Hypothalamus (tissue), 51 donors: ENCODE measurements at places on chromosomes 2 and 18.

- DNase-seq, result no peak
Observed at GRCh38 chr2:74619651-74620297, 28.4 kb downstream of the M1AP start.

DNA sequence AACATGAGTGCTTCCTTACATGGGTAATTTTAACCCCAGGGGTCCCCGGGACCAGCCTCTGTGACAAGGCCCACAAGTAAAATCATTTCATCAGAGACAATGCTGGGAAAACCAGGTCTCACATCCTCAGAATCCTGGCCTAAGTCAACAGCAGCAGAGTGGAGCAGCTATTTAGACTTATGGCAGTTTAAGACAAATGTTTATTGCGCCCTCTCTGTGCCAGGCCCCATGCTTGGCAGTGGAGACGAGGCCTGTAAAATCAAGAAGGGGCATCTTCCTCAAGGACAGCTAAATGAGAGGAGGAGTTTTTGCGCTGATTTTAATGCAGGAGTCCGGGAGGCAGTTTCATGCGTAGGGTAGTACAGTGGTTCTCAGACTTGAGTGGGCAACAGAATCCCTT, 56.0 kb upstream of the ACAA2 start:
- DNase-seq, result no peak

DNA sequence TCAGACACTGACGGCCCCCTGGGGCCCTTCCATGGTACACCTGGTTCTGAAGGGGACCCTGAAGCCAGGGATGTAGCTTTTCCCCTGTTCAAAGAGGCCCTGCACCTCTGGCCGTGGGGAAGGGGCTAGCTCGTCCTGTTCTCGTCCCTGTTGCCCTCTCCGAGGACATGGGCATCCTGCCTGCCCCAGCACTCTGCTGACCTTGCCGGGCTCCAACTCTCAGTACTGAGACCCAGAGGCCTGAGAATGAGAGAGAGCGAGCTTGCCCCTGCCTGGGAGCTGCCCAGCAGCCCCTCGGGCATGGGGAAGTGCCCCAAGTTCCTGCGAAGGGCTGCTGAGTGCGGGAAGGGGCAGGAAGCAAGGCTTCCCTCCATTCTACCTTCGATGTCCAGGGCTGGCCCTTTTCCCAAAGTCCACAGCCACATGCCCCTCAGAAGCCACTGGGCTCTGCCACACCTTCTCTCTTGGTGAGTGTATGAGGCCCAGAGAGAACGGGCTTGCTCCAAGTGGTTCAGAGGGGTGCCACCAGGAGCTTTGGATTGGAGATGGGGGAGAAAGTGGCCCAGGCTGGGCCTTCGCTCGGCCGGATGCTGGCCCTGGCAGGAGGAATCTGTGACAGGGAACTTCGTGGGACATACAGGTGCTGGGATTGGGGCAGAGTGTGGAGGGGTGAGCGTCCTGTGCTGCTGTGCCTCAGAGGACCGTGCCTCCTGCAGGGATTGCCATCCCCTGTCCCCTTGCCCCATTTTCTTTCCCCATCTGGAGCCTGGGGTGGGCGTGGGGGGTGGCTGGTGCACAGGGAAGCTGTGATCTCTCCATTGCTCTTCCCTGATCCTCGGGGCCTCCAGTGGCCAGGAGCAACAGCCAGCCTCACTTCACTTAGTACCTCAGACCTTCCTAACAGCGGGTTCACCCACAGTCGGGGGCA, 50.8 kb downstream of the KCNIP3 start:
- DNase-seq, result no peak

GRCh38 chr18:54690198-54690597, 99.2 kb downstream of the DYNAP start:
- no peak for DNase-seq

DNA sequence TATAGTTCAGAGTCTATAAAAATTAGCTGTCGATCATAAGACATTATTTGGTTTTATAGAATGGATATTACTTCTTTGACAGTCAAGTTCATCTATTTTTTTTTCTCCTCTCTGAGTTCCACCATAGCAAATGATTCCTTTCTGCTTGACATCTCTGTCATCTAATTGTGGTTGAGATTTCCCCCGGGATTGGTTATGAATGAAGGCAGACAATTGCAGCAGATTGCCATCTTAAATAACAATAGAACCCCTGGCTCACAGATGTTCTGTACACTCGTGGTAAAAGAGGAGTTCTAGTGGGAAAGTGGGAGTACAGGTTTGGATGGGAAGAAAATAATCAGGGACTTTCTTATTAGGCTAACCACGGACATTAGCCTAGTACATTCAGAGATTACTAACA, 292.1 kb upstream of the NRXN1 start:
- no peak for DNase-seq

DNA sequence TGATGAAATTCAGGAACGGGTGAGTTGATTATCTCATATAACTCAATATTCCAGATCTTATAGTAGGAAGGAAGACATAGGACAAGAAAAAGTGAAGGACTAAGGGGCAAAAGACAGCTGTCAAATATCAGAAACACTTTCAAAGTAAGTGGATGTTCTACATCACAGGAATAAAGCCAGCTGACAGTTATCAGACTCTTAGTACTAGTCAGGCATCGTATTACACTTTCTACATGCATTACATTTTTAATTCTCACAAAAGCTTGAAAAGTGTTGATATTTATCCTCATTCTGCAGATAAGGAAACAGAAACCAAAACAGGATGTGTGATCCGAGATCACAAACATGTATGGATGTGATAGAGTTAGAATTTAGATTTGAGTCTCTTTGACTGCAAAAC, 63.4 kb downstream of the DNAH6 start:
- no peak for DNase-seq

DNA sequence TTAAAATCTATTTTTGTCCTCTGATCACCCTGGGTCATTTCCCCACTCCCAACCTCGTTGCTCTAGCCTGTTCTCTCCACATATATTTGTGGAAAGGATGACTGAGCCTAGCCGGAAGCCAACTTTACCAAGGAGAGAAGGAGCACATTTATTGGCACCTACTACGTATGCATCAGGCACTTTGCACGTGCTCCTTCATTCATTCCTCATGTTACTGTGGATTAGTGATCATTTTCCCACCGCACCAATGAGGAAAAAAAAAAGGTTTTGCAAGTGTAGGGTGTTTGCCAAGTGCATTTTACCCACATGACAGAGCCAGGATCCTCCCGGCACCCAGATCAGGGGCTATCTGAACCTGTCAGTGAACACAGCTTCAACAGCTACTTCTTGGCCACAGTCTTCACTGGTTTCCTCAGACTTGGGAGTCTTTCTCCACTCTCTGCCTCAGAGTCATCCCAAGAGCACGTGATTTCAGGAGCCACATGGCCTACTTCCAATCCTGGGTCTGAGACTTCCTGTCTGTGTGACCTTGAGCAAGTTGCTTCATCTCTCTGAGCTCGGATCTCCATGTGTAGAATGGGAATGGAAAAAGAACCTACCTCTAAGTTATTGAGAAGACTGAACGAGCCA, 1.9 kb upstream of the C1QL2 start:
- DNase-seq, result no peak

- no peak for DNase-seq
Observed at GRCh38 chr2:168293766-168294165, 46.4 kb upstream of the STK39 start.

GRCh38 chr2:44480068-44480467, 118.3 kb downstream of the CAMKMT start:
- DNase-seq, result no peak

- no peak for DNase-seq
Observed at GRCh38 chr2:20330192-20330591, 20.5 kb downstream of the PUM2 start.

- DNase-seq, result no peak
Observed at GRCh38 chr2:164203131-164203530, 418.2 kb downstream of the GRB14 start.

DNA sequence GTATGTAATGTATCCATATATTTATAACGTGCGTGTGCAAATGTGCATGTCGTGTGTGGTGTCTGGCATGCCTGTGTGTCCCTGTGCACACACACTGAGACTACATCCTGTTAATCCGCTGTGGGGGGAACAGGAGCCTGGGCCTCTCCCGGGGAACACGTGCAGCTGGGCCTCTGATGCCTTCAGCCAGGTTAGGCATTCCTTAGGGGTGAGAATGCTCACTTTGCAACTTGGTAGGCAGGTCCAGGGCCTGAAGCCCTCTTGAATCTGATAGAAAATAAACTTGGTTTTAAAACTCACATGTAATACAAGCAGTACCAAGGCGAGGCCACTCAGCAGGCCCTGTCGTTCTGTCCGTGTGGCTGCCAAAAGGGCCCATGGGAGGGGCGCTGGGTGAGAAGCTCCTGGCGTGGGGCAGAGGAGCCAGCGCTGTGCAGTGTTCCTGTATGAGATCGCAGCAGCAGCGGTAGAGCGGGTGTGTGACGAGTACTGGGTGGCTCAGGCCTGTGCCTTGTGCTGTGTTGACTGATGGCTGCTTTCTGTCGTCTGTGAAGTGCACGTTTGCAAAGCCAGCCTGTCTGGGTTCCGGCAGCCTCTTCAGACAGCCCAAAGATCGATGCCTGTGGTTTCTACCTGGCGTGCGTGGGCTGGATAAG, 16.2 kb downstream of the SALL3 start:
- DNase-seq, result no peak

- DNase-seq, result no peak
Observed at GRCh38 chr2:29105375-29105774, 9.8 kb upstream of the CLIP4 start.

DNA sequence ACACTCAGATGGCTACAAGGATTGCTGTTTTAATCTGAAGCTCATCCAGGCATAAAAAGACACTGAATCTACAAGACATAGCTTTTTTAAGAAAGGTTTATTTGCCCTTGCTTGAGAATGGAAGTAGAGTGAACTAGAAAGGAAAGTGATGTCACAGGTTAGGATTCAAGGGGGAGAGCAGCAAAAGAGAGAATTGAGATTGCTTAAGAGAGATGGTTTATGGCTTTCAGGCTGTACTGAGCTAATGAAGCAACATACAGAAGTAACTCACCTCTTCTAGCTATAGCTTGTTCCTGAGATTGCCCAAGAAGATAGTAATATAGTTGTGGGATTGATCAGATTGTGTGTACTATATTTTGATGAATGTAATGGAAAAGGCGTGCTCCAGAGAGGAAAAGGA, 26.1 kb upstream of the ACVR2A start:
- DNase-seq, result no peak

- DNase-seq, result no peak
Observed at GRCh38 chr18:23228102-23229061, 93.1 kb downstream of the CABLES1 start.

- no peak for DNase-seq
Observed at GRCh38 chr2:233329489-233330135, 22.0 kb downstream of the SAG start.

GRCh38 chr2:142495141-142495540, 364.3 kb upstream of the LRP1B start:
- DNase-seq, result no peak

- no peak for DNase-seq
Observed at GRCh38 chr2:157245846-157246764, 11.4 kb upstream of the GALNT5 start.

- no peak for DNase-seq
Observed at GRCh38 chr2:99715956-99716355, 226.1 kb upstream of the REV1 start.

DNA sequence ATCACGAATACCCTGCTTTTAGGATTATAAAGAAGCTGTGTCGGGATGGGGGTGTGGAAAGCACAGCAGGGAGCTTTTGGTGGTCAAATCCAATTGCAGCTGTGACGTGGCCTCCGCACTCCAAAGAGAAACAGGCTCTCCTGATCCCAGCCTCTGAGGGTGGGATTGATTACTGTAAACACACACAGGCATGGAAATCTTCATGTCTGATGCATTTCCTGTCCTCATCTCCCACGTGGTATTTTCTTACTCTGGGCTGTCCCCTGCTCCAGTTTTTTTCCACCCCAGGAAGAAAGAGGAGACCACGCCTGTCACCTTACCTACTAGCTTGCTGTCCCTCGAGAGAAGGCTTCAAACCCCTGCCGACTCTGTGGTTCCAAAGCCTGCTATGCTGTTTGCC, 22.7 kb downstream of the RNF152 start:
- DNase-seq, result no peak

GRCh38 chr2:99754210-99754609, 264.4 kb upstream of the REV1 start:
- DNase-seq, result no peak

DNA sequence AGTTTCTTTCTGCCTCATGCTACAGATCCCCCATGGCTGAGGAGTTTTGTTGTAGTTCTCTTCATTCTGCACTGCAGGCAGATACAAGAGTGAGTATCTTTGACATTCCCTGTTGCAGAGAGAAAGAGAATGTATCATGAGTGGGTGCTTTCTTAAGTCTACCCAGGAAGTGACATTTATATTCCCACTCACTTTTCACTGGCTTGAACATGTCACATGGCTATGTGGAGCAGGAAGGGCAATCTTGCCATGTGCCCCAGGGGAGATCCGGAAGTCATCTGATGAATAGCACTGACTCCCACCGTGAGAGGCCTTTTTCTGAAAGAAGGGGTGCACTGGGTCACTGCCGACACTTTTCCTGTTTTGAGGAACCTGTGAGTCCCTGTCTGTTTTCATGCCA, 66.4 kb upstream of the BOD1L2 start:
- DNase-seq, result no peak
